Ecto neural progenitor cell (in vitro differentiated cells): ENCODE measurements at places on chromosomes 6 and 20.

DNA sequence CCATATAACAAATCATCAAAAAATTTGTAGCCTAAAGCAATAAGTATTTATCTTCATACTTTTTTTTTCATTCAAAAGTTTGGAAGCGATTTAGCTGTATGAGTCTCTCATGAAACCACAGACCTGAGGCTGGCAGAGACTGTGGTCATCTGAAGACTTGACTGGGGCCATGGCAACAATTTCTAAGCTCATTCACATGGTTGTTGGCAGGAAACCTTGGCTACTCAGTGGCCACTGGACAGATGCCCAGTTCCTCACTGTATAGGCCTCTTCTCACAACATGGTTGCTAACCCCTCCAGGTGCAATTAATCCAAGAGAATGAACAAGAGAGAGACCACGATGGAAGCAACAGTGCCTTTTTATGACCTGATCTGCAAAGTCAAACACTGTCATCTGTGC is 235.9 kb downstream of the BTBD3 start:
- no peak for DNase-seq

DNA sequence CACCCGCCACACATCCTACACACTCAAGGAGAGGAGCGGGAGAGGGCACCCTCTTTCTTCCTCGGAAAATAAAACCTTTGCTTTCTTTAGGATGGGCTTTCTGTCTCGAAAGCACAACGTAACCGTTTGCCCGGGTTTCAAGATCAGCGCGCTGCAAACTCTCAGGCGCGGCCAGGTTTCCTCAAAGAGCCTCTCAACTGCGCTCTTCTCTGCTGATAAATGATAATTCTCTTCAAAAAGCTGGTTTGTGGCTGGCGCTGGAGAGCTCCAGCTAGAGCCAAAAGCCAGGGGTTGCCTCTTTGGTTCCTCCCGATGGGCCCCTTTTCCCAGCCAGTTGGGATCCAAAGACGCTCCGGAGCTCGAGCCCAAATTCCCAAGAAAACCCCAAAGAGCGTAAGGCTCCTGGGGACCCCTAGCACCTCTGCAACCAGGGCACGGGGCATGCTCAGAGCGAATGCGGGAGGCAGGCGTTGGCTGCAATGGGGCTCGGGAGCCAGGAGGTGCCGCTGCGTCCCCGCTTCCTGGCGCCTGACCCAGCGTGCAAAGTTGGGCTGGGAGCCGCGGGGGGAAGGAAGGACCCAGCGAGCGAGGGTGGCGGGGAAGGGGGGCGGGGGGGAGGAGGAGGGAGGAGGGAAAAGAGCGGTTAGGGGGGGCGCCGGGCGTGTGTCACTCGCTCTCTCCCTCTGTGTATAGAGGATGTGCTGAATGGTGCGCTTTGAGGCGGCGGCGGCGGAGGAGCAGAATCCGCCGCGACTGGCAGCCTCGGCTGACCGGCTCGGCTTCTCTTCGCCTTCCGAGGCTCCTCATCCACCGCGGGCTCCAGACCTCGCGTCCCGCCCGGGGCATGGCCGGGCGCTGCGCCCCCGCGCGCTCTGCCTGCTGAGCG is at the start of gene PLCB1:
Gene PLCB1 (plus strand): TSS at position 669 of the 886 bp plus-strand sequence. CDS start 386 bp downstream, outside the sequence.
- DNase-seq = peak; percentile 95

- no peak for DNase-seq
Measured at GRCh38 chr6:114301596-114302219, 41.1 kb downstream of the HS3ST5 start.

DNA sequence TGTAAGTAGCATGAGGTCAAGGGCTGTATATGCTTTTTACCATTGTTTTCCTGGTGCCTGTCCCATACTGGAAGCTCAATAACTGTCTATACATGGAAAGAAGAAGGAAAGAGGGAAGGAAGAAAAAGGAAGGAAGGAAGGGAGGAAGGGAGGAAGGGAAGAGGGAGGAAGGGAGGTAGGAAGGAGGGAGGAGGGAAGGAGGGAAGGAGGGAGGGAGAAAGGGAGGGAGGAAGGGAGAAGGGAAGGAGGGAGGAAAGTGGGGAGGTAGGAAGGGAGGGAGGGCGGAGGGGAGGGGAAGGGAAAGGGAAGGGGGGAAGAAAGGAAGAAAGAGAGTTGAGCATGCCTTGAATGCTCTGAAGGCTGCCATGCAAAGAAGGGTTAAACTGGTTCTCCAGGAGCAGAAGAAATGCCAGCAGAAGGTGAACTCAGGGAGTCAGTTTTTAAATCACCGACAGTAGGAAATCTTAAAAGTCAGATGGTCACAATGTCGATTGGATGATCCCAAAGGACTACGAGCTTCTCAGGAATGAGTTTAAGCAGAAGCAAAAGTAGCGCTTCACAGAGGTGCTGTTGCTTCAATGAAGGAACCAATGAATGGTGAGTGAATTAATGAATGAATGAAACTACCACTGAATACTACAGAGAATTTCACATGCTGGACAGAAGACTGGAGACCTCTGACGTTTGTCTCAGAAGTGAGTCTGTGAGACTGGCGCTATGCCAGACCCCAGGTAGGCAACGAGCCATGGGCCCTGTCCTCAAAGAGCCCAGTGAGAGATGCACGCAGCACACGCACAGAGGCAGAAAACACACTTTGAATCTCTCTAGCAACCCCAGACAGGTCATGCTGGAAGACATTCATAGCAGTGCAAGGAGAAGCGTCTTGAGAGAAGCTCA is 117.6 kb downstream of the MRPL14 start:
- no peak for DNase-seq

GRCh38 chr6:137522198-137522798 is 28.1 kb upstream of the OLIG3 start:
- DNase-seq = no peak

DNA sequence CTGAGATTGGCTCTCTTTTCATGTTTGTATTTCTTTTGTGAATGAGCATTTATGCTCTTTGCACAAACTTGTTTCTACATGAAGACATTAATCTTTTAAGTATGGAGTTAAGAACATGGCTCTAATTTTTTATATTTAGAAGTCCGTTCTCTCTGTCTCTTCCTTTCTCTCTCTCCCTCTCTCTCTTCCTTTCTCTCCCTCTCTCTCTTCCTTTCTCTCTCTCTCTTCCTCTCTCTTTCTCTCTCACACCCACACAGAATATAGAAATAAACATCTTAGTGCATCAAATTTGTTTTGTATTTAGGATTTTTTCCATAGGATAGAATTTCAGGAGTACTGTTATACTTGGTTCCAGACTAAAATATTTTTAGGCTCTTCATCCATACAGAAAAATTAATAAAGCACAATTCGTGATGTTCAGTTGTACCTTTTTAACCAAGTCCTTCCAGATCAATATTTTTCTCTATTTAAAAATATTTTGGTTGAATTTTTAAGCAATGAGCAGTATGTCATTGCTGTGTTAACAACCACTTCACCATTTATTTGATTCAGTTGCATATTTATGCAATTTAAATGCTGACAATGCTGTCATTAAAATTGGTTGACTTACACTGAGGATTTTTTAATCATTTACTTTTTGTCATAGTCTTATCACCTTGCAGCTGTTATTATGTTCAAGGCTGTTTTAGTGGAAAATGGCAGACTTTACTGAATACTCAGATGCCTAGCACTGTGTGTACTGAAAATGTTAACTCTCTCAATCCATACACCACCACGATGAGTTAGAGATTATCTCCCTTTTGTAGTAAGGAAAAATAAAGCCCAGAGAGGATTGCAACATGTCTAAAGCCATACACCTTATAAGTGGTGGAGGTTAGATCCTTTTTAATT is 112.4 kb upstream of the MAP7 start:
- no peak for DNase-seq

DNA sequence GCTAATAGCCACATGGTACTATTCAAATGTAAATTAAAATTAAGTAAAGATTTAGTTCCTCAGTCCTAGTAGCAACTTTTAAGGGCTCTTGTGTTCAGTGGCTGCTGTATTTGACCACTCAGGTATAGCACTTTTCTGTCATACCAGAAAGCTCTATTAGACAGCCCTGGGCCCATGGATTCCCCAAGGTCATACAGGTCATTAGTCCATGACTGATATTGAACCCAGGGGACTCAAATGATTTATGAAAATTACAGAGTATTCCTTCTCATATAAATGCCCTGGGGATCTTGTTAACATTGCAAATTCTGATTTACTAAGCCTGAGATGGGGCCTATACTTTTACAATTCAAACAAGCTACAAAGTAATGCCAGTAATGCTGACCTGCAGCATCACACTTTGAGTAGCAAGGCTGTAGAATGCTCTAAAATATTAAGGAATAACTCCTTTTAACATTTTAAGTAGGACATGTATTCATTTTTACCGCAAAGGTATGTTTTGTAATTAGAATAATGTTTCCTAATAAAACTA is 29.6 kb downstream of the RNF217 start:
- DNase-seq = no peak

DNA sequence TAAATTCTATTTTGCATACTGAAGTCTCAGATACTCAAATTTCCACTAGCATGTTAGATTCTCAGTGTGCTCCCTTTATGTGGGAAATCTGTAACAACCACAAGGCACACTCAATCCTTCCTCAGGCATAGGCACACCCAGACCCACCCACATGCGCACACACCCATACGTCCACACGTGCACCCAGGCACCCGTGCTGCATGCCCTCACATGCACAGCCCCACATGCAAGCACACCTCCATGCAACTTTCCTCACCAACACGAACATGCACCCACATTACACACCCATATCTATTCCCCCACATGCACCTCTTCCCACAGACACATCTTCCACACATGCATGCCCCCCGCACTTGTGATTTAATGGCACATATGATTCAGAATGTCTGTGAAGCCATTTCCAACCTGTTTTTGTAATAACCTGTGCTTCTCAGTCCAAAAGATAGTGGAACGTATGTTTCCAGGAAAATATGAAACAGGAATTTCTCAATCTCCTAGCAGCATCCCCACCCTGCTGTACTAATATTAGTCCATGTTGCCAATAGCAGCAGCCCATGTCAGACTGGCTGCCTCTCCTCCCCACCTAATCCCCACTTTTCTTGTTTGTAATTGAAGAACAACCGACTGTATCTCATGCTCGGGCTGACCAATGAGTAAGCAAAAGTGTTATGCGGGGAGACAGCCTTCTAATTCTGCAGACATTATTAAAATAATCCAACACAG is 11.3 kb upstream of the CYP24A1 start:
- DNase-seq = no peak

GRCh38 chr6:108736832-108737231 is 111.4 kb upstream of the ARMC2 start:
- no peak for DNase-seq

- DNase-seq = no peak
Measured at GRCh38 chr6:108760126-108761050, 87.8 kb upstream of the ARMC2 start.

GRCh38 chr6:103791458-103791857 is 1068.3 kb downstream of the HACE1 start:
- no peak for DNase-seq

DNA sequence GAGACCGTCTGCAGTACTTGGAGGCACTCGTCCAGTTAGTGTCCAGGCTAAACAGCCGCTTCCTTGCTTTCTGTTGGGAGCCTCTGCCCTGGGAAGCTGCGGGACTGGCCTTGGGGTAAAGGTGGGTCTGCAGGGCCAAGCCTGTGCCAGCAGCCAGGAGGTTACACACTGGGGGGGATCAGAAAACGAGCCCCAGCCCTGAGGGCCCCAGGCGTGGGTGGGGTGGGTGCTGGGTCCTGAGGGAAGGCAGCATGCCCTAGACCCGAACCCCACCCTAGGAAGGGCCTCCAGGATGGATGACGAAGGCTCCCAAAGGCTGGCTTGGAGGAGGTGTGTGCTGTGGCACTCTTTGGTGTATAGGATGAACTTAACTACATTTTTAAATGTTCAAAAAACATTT is 335.2 kb downstream of the ZFAND3 start:
- DNase-seq = no peak

GRCh38 chr6:47235964-47236760 is 73.5 kb downstream of the TNFRSF21 start:
- no peak for DNase-seq
